Suppressor macrophage treated with lipopolysaccharide for 4 hours (primary cell): ENCODE measurements at places on chromosomes 16 and 17.

- DNase-seq: peak; percentile 66
Observed at GRCh38 chr16:20774703-20775362, 11.0 kb downstream of the ACSM3 start.

- DNase-seq: no peak
Observed at GRCh38 chr17:72984926-72985325, 107.6 kb downstream of the SLC39A11 start.

DNA sequence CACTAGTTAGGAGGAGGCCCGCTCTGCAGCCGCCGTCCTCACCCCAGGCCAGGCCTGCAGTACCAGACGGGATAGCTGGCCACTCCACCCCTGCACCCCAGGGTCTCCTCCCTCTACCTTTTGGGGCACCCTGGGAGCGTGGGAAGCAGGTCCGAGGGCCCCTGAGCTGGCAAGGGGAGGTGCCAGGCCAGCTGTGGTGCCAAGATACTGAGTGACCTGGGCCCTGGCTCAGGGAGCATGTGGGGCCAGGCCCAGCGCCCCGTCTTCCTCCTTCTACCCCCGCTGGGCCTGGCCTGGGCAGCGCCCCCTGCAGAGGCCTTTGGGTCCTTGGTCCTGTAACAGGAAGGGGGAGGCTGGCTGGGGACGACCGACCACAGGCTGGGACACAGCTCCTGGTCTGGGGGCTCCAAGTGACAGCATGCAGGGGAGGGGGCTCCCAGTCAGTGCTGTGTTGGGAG, 13.0 kb downstream of the PAM16 start:
- no peak for DNase-seq

DNA sequence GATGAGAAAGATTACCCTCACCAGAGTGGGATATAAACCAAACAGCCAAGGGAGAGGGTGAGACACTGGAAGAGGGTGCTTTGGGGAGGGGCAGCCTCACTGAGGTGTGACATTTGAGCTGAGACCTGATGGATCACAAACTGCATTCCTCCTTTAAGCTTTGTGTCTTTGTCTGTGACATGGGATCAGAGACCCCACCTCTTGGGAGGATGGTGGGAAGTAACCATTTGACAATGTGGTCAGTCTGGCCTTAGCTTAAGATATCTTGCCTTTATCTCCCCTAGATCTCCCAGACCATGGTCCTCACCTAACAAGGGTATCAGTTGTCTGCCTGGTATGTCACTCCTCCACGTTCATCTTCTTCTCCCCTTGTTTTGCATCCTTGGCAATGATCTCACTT, 163.4 kb downstream of the SHISA9 start:
- DNase-seq: no peak

DNA sequence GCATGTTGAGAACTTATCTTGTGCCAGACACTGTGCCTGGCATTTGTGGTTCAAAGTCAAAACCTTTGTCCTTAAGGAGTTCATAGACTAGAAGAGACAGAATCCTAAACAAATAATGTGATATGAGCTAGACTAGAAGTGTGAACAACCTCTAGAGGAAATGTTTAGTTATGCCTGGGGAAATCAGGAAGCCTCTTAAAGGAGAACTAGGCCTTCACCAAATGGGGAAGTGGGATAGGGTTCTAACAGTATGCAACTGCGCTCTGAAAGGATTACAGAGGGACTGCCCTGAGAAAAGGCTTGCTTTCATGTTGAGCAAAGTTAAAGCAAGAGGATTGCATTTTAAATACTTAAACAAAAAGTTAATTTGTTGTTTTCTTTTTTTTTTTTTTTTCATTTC, 4.9 kb downstream of the RUNDC1 start:
- peak; percentile 90 for DNase-seq

DNA sequence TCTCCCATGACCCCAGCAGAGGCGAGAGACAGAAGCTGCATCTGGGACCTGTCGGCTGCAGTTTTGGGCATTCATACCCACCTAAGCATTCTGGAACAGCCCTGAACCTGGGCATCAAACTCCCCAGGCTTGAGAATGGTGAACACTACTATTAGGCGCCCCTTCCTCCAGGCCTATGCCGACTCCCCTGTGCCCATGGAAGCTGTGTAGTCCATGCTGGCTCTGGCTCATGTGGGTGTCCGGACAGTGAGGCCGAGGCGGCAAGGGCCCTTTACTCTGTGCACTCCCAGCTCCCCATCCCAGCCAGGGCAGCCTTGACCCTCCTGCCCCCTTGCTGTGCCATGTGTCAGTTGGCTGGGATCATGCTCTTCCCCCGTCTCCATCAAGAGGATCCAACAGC, 89.0 kb upstream of the TOB1 start:
- no peak for DNase-seq

- no peak for DNase-seq
Observed at GRCh38 chr17:14203388-14203787, 33.3 kb downstream of the CDRT15 start.

- no peak for DNase-seq
Observed at GRCh38 chr16:87687998-87688529, 77.7 kb downstream of the KLHDC4 start.

- no peak for DNase-seq
Observed at GRCh38 chr16:35795361-35796029, 2336.1 kb downstream of the TP53TG3F start.
